ENCODE measurements at places on chromosomes 12 and 14. TPM values are rescaled to one million over a fixed set of nuclear protein-coding genes. Genes with fewer than 3 reads are reported as not detected.

DNA sequence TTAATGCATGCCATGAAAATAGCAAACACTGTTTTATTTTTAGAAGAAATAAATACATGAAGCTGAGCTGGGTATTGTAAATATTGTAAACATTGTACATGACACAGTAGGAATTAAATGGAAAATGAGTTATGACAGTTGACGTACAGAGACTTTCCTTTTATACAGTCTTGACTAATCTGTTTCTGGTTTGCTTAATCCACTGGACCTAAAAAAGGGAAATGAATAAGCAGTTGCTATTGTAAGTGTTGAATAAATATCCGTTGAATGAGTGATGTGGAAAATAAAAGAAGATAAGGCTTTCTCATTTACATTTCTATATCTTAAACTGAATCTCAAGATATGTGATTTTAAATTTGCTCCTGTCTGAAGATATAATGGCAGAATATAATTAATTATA is 15.0 kb downstream of the PMCH start:
- DNase-seq = no peak

The NT5DC3 gene
- 64.2 TPM for total RNA-seq

GRCh38 chr12:53300187-53300586 is 692 bp downstream of the MYG1 start:
- no peak for DNase-seq

GRCh38 chr14:84404246-84404645 is 1125.7 kb upstream of the FLRT2 start:
- DNase-seq = no peak

- DNase-seq = peak; percentile 13
Observed at GRCh38 chr14:57865403-57866198, at the start of gene SLC35F4. SLC35F4 (minus strand) TSS chr14:57866092.

DNA sequence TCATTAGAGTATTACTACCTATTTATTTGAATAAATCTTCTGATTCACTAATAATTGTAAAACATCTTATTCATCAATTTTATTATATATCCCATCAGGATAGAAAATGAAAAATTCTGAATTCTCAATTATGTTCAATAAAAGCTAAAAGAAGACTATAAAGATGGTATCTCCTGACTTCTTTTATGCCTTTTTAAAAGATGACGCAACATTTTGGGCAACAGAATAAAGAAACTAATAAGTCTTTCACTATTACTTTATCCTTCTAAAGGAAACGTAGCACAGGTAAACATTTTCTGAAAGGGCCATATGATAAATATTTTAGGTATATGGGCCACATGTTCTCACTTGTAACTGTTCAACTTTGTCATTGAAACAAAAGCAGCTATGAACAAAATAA is 10.1 kb upstream of the ATXN7L3B start:
- no peak for DNase-seq

The INSM2 gene
- total RNA-seq = not detected

The PROX2 gene
- not detected for total RNA-seq

The DLK1 gene
- 39.9 TPM for total RNA-seq

The PMCH gene
- not detected for total RNA-seq

DNA sequence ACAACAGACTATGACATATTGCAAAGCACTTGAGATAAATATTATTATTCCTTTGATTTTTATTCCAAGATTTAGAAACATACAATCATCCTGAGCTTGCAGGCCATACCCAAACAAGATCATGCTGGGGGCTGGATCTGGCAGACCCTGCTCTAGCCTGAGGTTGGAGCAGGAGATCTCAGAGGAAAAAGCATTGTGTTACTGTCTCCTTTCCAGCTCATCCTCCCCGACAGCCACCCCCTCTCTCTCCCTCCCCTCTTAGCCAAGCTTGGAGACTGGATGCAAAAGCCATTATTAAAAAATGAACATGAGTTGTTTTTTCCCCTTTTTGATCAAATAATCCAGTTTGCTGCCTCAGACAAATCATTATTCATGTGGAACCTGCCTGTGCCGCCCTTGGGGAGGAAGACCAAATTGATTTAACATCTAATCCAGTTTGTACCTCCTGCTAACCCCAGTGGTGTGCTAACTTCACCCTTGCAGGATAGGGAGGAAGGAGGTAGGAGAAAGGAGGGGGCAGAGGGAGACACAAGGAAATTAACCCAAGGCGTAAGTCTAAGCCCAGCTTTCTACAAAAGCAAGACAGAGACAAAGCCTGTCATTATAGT is 565.8 kb upstream of the TBX3 start:
- DNase-seq = no peak

The SRGAP1 gene
- total RNA-seq = 2.7 TPM

The RNASE1 gene
- total RNA-seq = 94.4 TPM

- DNase-seq = no peak
Observed at GRCh38 chr14:105861985-105862465, 335.6 kb downstream of the TMEM121 start.

The PAPOLA gene
- total RNA-seq = 103 TPM

The RFX4 gene
- not detected for total RNA-seq

The ERP27 gene
- 0.17 TPM for total RNA-seq

DNA sequence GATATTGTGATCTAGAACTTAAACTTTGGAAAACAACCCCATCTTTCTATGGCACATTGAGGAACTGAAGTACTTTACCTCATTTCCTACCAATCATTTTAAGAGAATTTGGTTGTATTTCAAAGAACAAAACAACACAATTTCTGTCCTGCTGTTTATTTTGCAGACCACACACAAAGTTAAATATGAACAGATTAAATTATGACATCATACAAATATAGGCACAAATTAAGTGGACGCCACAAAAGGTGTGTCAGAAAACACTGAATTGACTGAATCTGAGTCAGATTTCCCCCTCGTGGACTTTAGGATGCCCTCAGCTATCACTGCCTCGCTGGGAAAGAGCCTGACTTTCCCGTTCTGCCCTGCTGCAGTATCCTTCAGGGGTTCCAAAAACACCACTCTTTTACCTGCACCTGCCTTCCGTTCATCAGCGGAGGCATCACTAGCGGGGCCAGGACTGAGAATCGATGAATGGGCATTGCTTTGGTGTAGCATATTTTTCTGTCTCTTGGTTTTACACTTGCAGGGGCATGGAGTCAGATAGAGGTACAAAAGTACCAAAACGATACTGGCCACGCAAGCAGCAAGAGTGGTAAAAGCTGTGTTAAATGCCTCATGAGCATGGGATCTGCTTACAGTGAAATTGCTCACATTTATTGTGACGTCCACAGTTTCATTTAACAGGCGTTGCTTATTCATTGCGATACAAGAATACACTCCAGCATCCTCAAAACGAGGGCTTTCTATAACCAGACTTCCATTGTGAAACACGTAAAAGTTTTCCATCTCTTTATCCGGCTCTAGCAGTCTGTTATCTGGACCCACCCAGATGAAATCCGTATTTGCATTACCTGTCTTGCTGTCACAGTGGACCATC is 2.0 kb upstream of the PCED1B start:
- no peak for DNase-seq

The CDKN3 gene
- 1.4 TPM for total RNA-seq

The COL2A1 gene
- total RNA-seq = 0.06 TPM

DNA sequence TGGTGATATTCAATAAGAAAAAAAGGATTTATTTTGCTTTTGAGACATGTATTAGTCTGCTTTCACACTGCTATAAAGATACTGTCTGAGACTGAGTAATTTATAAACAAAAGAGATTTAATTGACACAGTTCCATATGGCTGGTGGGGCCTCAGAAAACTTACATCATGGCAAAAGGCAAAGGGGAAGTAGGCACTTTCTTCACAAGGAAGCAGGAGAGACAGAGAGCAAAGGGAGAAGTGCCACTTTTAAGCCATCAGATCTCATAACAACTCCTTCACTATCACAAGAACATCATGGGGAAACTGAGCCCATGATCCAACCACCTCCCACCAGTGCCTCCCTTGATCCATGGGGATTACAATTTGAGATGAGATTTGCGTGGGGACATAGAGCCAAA is 43.9 kb downstream of the BHLHE41 start:
- DNase-seq = no peak

- peak; percentile 39 for DNase-seq
Observed at GRCh38 chr12:1926251-1926657, 7.8 kb upstream of the CACNA2D4 start.

GRCh38 chr14:24887623-24888304 is 162.2 kb downstream of the STXBP6 start:
- no peak for DNase-seq

- DNase-seq = no peak
Observed at GRCh38 chr12:104427547-104427938, 29.2 kb upstream of the CHST11 start.

- no peak for DNase-seq
Observed at GRCh38 chr12:99146185-99146584, 501.1 kb downstream of the APAF1 start.

The EEA1 gene
- total RNA-seq = 51.8 TPM

DNA sequence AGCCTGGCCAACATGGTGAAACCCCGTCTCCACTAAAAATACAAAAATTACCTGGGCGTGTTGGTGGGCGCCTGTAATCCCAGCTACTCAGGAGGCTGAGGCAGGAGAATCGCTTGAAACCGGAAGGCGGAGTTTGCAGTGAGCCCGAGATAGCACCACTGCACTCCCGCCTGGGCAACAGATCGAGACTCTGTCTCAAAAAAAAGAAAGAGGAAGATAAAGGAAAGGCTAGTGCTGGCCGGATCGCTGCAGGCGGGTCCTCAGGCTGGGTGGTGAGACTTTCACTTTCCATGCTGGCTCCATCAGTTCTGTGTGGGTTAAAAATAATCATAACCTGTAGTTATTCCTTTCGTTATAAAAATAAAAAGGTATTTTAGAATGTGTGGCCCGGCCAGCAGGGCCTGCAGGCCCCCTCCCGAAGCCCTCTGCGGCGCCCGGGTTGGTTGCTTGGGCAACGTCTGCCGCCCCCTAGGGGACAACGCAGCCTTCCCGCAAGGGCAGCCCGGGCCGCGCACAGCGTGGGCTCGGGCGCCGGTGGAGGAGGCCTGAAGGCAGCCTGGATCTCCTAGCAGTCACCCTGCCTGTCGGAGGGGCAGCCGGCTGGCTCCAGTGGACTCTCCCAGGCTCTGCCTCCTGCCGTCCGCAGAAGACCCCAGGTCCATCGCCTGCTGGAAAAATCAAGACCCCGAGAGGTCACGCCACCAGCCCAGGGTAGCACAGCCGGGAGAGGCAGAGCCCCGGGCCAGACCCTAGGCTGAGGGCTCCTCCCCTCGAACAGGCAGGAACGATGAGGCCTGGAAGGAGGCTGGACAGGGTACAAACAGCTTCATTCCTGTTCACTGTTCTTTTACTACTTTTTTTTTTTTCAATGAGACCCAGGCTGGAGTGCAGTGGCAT is 5.0 kb upstream of the SLC25A47 start:
- DNase-seq = peak; percentile 78

DNA sequence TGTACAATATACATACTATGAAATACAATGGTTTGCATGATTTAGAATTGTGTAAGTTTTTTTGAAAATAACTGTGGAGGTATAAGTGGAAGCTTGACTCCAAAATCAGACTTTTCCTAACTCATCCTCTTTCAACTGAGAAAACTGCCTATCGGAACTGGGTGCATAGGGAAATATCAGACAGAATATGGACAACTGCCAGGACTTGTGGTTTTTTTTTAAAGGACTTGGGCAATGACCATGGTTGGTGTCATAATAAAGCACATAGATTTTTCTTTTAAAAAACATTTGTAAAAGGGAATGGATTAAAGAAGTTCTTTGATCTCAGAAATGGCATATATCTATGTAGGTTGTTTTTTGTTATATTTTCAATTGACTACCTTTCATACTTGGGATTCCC is 53.3 kb upstream of the LRRK2 start:
- DNase-seq = no peak

- peak; percentile 24 for DNase-seq
Observed at GRCh38 chr14:20855652-20856291, 35.4 kb upstream of the RNASE3 start.

The OTUB2 gene
- total RNA-seq = 0.06 TPM

The RNASE12 gene
- not detected for total RNA-seq

DNA sequence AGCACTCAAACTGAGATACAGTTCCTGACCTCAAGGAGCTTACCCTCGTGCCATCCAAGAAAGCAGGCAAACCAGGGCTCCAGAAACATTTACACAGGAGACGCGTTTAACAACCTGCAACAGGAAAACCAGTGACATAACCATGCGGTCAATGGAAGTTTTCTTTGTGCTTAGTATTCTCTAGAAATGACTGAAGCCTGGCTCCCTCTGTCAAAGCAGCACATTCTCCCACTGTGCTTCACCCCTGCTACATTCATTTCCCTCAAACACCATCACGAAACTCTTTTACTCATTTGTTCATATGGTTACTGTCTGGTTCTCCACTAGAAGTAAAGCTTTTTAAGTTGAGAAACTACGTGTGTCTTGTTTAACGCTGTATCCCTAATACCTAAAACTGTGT is 161.3 kb upstream of the CCND2 start:
- DNase-seq = no peak

DNA sequence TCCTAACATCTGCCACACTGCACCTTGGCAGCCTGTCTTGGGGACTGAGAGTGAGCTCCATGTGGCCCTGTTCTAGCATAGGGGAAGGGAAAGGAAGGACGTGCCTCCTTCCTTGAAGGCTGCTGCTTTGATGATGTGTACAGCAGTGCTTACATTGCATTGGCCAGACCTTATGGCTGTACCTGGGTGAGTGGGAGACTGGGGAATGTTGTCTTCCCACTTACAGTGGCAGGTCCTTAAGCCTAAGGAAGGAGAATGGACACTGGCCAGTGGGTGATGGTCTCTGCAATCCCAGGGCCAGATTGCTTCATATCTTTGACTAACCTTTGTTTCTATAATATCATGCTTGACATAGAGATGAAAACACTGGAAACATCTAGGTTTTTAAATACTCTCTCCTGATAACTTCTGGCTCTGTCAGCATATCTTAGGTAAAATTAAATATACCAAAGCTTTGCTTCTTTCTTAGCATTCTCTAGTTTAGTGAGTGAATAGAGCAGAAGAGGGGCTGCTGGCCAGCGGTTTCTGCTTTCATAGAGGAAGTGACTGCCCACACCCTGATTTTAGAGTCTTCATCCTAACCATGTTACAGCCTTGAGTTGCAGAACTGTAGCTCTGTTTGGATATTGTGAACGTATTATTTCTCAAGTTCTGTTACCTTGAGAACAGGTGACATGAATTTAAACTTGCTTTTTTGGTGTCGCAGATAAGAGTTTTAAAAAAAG is 27.2 kb downstream of the KLC1 start:
- no peak for DNase-seq

The TAS2R9 gene
- total RNA-seq = not detected

DNA sequence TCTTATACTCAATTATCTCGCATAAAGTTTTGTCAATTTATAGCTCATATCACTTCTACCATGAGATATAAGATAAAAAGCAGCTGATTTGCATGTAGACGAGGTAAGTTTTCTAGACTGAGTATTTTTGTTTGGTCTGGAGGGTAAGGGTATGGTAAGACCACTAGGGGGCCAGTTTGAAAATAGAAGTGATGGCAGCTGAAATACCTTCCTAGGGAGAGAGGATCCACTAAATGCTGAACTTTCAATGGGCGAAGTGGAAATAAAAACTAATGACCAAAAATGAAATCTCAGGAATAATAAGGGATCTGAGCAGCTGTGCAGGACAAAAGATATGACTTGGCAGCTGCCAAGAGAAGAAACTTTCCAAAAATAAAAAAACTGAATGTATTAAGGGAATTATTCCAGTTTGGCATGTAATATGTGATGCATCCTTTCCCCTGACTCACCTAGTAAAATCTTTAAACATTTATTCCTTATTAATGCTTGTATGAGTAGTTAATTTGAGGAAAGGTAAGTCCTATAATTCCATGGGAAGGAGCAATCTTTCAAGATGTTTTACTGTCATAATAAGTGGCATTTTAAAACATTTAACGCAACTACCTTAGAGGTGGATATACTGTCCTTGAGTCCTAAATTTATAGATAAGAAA is 754.5 kb downstream of the C12orf50 start:
- DNase-seq = no peak

Data from psoas muscle (tissue), 8 donors.